ENCODE measurements at places on chromosomes 13 and 19. TPM values are rescaled to one million over a fixed set of nuclear protein-coding genes. Genes with fewer than 3 reads are reported as not detected.

ZNF426 gene
- total RNA-seq: 20.1 TPM

CEACAM20 gene
- total RNA-seq: not detected

RNF17 gene
- total RNA-seq: not detected

NBEA gene
- 3.2 TPM for total RNA-seq

LSR gene
- 0.32 TPM for total RNA-seq

KIR2DL1 gene
- not detected for total RNA-seq

KIR2DL3 gene
- not detected for total RNA-seq

CRX gene
- total RNA-seq: not detected

SMAD9 gene
- total RNA-seq: 1.9 TPM

MBNL2 gene
- total RNA-seq: 55.6 TPM

CEACAM6 gene
- total RNA-seq: not detected

FXYD1 gene
- not detected for total RNA-seq

MYBPC2 gene
- total RNA-seq: not detected

ZNF91 gene
- 9.1 TPM for total RNA-seq

CGB1 gene
- total RNA-seq: not detected

ANKRD24 gene
- total RNA-seq: 0.32 TPM

KLF5 gene
- total RNA-seq: 0.15 TPM

CNN1 gene
- 2.0 TPM for total RNA-seq

INAFM1 gene
- total RNA-seq: not detected

C19orf38 gene
- total RNA-seq: 0.76 TPM

LILRA1 gene
- total RNA-seq: not detected

AMH gene
- 0.97 TPM for total RNA-seq

ACP7 gene
- total RNA-seq: under 0.01 TPM

IL11 gene
- total RNA-seq: 2.6 TPM

ZNF845 gene
- 9.4 TPM for total RNA-seq
